ENCODE measurements at places on chromosomes 7 and 10.

DNA sequence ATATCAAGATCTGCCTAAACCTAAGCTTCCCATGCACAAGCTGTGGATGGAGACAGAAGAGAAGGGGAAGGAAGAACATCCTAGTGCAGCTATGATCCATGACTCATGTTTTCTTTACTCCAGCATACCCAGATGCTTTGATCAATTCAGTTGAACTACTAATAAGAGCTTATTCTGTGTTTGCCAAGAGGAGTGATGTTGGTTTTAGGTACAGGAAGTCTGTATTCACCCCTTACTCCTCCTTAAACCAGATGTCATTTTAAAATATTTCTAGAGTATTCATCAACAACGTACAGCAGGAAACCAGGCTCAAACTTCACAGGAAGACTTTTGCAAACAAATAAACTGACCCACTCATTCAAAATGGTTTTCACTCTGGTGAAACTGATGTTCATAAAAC lies 29.2 kb downstream of the PANK1 start:
- no peak for DNase-seq

DNA sequence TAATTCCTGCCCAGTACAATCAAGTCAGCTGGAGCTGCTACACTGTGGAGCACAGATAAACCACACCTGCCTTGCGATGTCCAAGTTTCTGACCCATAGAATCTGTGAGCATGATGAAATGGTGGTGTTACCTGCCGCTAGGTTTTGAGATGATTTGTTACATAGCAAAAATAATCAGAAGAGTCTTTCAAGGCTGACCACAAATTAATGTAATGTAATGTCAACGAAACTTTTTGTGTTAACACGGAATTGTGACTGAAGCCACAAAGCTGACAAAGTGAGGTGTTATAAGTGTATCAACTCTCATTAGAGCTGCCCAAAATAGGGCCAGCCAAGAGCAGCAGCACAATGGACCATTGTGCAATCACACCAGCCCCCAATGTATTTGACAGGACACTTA lies 75.7 kb downstream of the AHR start:
- no peak for DNase-seq

DNA sequence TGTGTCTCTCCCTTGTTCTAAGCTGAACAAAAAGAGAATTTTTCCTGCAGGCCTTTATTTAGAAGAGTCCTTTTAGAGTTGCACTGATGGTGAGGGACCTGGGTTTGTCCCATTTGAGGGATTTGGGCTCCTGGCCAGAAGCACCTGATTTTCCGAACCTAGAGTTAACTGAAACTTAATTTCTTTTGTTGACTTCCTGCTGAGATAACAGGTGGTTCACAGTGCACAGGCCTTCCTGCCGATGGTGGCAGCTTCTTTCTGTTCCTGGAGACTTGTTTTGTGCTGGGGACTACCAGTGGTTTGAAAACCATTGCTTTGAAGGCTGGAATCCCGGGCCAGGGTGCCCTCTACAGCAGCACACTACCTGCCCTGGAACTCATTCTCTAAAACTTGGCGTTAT lies 99.2 kb downstream of the SUGCT start:
- no peak for DNase-seq

- DNase-seq = no peak
These were observed 35.1 kb downstream of the LANCL2 start for GRCh38 chr7:55400191-55400590.

DNA sequence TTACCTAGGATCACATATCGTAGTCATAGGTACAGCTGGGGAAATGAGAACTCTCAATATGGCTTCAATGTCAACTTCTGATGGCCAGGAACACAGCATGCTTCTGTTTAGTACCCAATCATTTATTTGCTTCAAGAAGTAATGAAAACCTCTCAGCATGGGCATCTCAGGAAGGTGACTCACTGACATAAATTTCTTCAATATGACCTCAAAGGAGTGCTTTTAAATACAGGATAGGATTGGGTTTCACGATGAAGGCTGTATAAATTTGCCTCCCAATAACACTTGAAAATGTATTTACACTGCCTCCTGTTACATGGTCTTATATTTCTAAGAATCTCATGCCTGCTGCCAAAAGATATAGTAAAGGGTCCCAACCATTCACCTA lies 15.1 kb downstream of the ITGA8 start:
- no peak for DNase-seq

GRCh38 chr7:30502470-30503251 lies 2.0 kb downstream of the GGCT start:
- no peak for DNase-seq

DNA sequence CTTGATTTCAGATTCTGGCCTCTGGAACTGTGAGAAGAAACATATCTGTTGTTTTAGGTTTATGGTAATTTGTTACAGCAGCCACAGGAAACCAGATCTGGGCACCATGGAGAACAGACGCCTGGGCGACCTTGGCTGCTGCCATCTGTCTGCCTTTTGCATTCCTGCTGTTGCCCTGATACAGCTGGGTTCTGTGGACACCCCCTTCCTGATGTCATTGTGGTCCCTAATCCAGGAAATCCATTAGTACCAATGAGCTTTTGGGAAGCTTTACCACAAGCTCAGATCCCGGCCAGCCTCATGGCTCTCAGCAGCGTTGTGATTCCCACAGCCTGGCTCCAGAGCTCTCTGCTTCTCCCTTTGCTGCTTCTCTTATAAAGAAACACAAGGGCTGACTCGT lies 174.2 kb upstream of the NPS start:
- no peak for DNase-seq

DNA sequence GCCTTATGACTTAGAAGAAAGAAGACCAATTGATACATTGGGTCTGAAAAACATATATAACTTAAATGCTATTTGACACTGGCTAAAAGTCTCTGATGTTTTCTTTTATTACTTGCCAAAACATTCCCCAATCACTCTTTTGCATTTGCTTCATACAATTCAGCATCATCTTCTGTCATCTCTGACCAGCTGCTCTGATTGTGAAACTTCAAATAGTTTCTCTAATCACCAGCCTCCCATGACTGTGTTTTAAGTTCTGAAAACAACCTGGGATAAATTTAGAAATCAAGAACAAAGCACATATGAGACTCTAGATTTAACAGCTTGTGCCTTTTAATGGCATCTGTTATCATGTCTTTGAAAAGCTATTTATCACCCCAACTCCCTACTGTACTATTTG lies 208.4 kb upstream of the KCND2 start:
- no peak for DNase-seq

DNA sequence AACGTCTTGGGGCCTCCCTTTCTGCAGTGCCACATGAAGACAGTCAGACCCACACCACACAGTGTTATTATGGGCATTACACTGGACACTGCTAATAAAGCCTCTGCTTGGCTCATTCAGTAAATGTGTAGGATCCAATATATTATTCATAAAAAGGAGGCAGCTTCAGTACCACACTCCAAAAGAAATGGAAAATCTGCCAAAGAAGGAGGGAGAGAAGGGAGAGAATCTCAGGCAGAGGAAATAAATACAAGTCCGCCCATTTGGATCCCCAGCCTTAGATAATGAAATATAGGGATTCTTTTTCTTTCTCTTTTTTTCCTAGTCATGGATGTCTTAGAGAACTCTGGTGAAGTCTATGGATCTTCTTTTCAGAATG lies 162.2 kb downstream of the ELMO1 start:
- DNase-seq = no peak

GRCh38 chr7:118182593-118183427 lies 1.2 kb upstream of the LSM8 start:
- DNase-seq = no peak

DNA sequence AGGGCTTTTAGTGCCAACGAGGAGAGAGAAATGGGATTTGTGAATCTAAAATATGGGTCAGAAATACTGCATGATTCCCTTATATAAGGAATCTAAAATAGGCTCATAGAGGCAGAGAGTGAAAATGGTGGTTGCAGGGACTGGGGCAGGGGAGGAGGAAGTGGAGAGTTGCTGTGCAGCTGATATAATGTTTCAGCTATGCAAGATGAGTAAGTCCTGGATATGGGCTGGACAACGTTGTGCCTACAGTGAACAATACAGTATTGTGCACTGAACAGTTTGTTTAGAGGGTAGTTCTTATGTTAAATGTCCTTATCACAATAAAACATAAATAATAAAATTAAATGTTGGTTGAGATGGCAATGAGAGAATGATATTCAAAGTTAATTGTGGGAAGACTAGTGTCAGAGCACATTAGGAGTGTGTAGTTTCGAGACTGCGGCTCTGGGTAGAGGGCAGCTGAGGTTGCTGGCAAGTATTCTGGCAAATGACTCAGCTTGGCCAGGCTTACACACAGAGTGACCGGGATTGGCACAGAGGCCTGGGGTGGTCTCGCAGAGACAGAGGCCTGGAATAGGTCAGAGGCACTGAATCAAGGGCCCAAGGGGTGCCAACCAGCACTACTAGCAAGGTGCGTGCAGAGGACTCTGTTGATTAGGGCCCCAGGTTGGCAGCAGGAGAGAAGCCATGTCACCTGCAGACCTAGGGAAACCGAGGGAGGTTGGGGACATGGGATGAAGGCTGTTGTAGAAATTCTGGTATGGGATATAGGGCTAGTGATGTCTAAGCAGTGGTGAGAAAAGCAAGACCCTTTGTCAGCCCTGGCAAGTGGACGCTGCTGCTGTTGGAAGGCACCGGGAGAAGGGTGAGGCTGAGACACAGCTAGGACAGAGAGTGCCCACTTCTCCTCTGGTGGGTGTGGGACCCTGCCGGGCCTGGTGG lies 2.8 kb upstream of the DEPP1 start:
- no peak for DNase-seq

DNA sequence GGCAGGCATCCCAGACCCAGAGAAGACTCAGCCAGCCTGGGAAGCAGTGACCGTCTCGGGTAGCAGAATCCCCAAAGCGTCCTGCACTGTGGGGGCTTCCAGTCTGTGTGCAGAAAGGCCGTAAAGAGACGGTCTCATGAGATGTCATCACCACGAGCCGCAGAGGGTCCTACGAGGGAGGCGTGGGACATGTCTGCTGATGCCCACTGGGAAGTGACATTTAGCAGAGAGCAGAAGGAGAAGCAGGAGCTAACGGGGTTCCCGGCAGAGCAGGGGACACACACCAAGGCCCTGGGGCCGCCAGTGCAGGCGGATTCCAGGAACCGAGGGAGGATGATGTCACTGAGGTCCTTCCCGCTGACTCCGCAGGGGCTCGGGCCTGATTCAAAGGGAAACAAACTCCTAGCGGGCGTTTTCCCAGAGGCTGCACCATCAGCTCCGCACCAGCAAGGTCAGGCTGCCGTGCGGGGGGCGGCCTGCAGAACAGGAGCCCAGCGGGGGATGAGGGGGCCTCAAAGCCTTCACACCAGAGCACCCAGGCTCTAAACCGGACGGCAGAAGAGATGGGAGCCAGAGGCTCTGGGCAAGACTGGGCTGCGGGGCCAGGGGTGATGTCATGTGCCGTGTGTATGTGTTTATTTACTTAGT lies 85.4 kb upstream of the PDGFA start:
- DNase-seq = no peak

GRCh38 chr10:112536663-112537062 lies 89.6 kb downstream of the VTI1A start:
- DNase-seq = no peak

DNA sequence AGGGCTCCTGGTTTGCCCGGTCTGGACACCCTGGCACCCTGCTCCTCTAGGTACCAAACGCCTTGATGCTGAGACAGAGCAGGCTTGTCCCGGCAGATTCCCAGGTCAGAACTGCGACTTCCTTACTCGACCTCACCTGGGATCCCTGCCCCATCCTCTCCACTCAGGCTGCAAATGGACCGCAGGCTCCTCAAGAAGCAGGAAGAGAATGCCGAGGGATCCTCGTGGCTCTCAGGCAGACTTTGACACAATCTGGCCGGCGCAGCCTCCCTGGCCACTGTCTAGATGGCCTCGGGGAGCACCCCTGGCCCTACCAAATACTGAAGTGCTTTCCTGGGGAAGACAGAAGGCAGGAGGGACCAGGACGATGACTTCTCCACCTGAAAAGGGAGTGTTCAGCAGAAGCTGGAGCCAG lies 421 bp upstream of the NODAL start:
- DNase-seq = no peak

- DNase-seq = no peak
These were observed 94.3 kb upstream of the MYO3A start for GRCh38 chr10:25839683-25840082.

DNA sequence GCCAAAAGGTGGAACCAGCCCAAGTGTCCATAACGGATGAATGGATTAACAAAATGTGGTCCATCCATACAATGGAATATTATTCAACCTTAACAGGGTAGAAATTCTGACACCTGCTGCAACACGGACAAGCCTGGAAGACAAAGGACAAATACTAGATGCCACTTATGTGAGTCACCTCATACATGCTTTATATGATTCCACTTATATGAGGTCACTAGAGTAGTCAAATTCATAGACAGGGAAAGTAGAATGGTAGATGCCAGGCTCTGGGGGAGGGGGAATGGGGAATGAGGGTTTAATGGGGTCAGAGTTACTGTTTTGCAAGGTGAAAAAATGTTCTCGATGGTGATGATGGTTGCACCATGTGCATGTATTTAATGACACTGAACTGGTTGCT lies 34.0 kb upstream of the CYTH3 start:
- no peak for DNase-seq

DNA sequence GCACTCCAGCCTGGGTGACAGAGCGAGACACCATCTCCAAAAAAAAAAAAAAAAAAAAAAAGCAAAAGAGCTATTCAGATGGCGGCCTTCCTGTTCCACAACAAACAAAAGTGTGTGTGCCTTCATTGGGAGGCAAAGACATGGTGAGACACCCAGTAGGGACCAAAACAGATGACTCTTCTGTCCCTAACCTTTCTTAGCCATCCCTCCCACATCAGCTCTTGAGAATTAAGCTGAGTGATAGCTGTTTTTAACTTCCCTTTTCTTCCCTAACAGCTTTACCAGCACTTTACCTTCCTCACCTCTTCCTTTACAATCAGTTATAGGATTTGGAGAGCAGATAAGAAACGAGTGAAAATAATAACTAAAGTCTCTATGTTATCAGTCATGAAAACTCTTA lies 48.2 kb downstream of the ARMH3 start:
- no peak for DNase-seq

- DNase-seq = no peak
These were observed 625 bp downstream of the GIMAP2 start for GRCh38 chr7:150686030-150686631.

DNA sequence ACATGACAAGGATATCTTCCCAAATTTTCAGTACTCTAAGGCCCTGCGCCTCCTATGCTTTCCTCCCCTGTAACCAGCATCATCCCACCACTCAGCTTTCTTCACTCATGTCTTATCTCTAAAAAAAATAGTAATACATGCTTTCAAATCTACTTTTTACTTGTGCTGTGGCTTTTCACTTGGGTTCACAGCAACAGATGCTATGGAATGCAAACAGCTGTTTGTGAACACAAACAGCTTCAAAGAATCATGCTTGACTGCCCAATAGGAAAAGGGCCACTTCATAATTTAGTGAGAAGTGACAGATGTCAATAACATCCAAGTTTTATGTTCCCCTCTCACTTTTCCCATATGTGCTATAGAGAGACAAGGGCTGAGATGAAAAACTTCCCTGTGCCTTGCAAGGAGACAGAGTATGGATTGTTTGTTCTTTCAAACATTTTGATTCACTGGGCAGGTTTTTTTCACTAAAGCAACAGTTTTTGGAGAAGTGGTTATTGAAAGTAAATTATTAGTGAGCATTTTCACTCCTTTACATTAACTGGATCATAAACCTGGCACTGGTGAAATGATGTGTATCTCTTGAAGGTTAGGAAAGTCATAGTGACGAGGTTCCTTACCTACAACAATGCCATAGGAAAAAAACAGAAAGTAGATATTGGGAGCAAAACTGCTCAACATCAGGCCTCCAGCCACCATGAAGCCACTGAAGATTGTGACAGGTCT lies 37.3 kb downstream of the SLC16A9 start:
- no peak for DNase-seq

Data from stimulated activated CD4-positive, alpha-beta T cell treated with anti-CD3 and anti-CD28 coated beads, Interleukin-15, amount 100 ng/mL, for 48 hours (primary cell).